Effector memory CD4-positive, alpha-beta T cell (primary cell): ENCODE measurements at places on chromosomes 5 and 9.

DNA sequence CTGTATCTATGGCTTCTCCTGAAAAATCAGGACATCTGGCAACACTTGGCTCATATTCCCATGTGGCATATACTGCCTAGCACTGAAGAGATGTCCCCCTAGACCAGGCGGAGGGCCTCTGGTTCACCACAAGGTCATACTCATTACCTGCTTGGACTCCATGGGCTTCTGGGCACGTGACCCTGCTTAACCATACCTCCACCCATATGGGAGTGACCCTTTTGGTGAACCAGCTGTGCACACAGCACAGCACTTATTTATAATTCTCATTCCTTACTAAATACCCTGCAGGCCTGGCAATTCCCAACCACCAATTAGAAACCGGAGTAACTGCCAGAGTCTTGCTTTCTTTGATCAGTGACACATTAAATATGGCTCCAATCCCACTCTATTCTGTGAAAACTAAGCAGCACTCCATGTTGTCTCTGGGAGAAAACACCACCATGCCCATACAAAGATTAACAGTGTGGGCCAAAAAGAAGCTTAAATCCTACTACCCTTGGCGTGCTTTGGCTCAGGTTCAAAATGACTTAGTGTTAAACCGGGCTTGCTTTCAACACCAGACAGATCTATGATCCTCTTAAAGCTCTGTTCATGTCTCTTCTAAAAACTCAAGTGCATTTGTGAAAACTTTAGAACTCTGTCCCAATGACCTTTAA lies 57.7 kb downstream of the MTMR12 start:
- DNase-seq: no peak

- DNase-seq: no peak
Observed at GRCh38 chr5:53445569-53445968, 34.9 kb upstream of the FST start.

DNA sequence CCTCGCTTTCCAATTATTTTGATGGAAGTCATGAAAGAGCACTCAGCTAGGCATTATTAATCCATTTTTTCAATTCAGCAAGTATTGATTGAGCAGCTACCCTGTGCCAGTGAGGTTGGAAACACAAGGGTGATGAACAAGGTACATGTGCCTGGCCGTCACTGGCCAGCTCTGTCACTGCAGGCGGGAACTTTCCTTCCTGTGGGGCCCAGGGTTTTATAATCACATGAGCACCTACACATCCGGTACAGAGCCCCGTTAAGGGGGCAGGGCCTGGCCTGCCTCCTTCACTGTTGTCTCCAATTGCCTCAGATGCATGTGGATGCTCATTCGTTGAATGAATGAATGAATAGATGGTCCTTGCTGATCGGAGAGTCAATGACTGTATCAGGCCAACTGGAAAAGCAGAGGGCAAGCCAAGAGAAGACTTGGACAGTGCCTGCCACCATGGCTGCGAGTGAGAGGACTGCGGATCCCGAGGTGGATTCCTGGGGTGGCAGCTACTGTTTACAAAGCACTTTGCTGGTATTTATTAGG lies 55.9 kb upstream of the KCNMB1 start:
- no peak for DNase-seq

DNA sequence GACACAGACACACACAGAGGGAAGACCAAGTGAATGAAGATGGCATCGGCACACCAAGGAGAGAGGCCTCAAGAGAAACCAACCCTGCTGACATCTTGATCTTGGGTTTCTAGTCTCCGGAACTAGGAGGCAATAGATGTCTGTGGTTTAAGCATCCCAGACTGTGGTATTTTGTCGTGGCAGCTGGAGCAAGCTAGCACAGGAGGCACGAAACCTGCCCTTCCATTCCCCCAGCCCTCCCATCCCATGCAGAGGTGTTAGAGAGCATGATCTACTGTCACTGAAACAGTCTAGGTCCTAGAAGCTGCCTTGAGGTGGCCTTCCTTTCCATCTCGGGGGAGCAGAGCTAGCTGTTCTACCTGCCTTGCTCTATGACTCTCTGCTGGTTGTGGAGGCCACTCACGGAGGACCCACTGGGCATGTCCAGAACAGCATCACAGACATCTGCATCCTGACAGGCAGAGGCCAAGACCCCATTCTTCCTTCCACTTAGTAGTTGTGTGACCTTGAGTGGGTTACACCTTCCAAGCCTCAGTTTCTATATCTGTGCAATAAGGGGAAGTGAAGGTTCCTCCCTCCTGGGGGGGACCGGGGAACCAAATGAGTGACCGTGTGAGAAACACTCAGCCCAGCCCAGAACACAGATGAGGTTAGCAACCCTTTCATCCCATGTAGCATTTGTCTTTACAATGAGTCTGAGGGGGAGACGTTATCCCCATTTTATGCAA lies 134.3 kb upstream of the BOD1 start:
- DNase-seq: no peak

DNA sequence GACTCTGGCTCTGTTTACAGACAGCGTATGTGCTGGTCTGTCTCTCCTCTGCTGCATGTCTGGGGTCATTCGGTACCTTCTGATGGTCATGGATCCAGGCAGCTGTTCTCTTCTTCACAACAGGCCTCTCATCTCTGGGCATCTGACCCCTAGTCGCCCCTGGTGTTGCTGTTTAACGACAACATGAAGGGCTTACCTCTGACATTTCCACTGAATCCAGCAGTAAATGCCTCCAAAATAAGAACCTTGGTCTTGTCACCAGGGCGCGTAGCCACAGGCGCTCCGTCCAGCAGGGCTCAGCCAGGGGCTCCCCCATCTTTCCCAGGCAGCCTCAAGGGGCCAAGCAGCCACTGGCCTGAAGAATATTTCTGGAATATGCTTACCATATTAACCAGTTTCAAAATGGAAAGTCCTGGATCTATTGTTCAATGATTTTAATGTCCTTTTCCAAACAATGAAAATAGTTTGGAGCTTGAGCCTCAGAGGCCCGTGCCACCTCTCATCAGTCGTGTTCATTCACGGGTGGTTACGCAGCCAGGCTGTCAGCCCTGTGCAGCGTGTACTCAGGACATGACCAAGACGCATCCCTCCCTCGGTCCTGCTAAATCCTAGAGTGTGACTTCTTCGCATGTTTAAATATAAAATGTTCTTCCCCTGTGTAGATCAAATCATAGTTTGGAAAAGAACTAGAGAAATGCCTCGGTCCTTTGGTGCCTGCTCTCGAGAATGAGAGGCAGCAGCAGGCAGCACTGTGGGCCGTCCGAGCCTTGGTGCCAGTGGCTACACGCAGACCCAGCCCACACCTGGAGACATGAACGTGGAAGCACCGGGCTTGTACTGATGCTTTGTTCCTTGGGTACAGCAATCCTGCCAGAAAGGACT lies 30.1 kb upstream of the LRRC14B start:
- DNase-seq: no peak

DNA sequence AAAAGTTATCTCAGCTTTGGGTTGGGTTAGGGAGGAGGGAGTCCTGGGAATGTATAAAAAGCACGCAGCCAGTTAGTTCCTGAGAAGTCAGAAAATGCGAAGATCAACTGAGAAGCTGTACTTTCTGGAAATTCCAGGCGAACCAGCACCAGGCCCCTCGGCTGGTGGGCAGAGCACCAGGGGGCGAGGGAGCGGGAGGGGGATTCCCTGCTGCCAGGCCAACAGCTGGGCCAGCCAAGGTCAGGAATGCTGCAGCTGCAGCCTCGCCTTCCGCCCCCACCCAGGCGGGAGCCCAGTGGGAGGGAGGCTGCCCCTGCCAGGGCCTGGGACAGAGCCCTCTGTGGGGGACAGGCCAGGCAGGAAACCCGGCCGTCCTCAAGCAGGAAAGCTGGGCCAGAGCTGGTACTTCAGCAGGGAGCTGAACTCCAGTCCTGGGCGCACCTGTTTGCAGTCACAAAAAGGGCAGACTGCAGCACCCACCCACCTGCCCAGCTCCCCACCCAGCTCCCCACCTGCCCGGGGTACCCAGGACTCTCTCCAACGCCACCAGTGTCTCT lies 35.5 kb downstream of the VAV2 start:
- DNase-seq: no peak
